ENCODE measurements at places on chromosomes 5 and 9.
A peak's percentile ranks its signal among the peaks of the same experiment; 100 is the strongest.

- no peak for DNase-seq
Measured at GRCh38 chr5:133229931-133230664, 178.3 kb downstream of the HSPA4 start.

DNA sequence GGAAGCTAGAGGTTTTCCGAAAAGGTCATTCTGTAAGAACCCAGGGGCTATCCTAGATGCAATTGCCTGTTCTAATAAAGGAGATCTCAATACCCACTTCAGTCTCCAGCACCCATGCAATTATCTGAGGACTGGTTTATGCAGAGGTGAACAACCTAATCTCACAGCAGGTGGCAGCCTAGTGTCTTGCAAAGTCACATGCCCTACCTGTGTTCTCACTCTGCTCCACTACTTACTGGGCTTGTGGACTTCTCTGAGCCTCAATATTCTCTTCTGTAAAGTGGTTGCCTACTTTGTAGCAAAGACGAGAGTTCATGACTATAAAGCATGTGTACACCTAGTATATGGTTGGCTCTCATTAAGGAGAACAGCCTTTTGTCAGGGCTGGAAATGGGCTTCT, 21.0 kb upstream of the ALDH1B1 start:
- DNase-seq, result no peak

- DNase-seq, result peak; percentile 18
Measured at GRCh38 chr9:21558615-21559401, 76.7 kb upstream of the IFNE start.

DNA sequence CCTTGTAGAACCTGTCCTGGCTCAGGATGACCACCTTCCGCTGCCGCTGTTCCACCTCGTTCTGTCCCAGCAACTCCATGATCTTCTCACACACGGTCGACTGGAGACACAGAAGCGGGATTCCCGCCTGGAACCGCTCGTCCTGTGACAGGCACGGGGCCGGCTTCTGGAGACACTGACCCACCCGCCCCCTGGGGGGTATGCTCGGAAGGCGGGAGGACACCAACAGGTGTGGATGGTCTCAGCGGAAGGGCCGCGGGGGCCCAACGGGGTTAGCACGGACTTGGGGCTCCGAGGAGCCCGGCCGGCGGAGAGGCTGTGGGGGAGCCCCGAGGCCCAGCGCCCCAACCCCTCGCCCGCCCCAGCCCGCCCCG, 530 bp downstream of the UCK1 start:
- no peak for DNase-seq

DNA sequence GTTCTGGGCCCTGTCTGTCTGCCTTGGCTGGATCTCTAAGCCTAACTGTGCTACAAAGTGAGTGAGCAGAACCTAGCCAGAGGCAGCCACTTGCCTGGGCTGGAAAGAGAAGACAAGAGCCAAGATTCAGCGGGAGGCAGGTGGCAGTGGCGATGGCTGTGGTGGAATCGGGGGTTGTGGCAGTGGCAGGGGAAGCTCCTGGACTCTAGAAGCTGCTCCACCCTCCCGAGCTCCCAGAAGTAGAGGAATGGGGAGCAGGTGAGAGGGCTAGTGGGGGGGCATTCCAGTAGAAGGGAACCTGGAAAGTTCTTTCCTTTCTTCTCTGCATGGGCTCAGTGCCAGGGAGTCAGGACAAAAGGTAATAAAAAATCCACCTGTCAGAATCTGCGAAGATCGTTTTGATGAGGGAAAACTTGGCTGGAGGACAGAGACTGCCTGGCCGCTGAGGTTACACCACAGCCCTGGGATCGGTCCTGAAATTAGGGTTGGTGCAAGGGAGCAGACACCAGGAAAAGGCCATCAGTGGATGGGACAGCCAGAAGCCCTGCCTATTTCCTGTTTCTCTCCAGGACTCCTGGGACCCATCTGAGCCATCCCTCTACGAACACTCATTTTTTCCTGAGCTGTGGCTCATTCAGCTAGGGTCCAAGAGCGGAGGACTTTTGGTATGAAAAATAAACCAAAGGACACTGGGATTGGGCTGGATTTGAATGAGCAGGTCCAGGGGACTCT, 1.6 kb downstream of the CRAT start:
- no peak for DNase-seq

DNA sequence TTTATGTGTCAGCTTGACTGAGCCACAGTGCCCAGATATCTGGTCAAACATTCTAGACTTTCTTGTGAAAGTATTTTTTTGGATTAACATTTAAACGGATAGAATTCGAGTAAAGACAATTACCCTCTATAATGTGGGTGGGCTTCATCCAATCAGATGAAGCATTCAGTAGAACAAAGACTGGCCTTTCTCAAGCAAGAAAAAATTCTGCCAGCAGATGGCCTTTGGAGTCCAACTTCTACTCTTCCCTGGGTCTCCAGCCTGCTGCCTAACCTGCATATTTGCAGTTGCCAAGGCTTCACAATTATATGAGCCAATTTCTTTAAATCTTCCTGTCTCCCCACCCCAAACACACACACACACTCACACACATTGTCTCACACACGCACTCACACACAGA, 86.4 kb downstream of the MED10 start:
- DNase-seq, result no peak

Data from activated naive CD4-positive, alpha-beta T cell treated with anti-CD3 and anti-CD28 coated beads, Interleukin-2, amount 50 U/mL, for 16 hours (primary cell).